Putamen (tissue), 1 donor: ENCODE measurements at places on chromosomes 13 and 19.
A peak's percentile ranks its signal among the peaks of the same experiment; 100 is the strongest.

GRCh38 chr13:30755678-30756077 is 20.3 kb downstream of the ALOX5AP start:
- DNase-seq = no peak

DNA sequence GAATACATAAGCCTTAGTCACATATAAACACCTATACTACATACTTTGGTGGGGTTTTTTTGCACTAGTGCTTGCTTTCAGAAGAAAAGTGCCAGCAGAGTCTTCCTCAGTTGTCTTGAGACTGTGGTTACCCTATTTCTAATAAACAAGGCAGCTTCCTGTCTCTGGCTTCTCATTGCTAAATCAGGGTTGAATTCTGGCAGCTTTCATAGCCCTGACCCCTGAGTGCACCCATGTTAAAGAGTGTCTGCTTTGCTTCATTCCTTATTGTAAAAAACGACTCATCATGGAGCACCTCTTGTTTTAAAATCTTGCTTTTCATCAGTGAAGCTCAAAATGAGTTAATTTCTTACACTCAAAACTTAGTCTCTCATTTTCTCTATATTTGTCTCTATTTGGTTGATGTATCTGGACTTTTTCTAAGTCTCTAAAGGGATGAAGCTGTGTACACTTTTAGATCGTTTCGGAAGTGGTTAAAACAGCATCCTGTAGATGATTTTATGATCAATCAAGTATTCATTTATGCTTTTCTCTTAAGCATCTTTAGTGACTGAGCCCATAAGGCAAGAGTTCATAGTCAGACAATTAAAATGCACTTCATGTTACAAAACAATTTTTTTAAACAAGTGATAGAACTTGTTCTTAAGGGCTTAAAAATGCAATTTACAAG is 72.1 kb downstream of the KLF12 start:
- no peak for DNase-seq

DNA sequence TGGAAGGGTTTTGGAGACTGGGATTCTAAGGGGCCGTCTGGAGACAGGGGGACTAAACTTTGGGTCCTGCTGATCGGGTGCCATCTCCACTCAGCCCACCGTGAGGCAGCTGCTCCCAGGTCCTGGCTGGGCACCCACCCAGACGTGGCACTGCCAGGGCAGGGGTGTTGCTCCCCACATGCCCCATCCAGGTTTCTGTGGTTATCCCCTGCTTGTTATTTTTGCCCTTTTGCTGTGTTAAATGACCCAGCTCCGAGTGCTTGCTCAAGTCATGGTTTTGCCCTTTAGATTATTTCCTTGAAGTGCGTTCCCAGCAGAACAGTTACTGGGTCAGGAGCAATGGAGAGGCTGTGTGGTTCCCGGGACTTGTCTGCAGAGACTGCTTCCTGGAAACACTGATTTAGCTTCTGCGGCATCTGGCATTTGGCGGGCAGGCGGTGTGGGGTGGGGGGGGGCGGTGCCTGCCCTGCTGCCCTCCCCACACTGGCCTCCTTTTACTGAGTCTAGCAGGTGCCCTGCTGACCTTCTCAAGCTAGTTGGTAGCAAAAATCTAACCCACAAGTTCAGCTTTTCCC is 1.9 kb downstream of the RAB11B start:
- DNase-seq = no peak

DNA sequence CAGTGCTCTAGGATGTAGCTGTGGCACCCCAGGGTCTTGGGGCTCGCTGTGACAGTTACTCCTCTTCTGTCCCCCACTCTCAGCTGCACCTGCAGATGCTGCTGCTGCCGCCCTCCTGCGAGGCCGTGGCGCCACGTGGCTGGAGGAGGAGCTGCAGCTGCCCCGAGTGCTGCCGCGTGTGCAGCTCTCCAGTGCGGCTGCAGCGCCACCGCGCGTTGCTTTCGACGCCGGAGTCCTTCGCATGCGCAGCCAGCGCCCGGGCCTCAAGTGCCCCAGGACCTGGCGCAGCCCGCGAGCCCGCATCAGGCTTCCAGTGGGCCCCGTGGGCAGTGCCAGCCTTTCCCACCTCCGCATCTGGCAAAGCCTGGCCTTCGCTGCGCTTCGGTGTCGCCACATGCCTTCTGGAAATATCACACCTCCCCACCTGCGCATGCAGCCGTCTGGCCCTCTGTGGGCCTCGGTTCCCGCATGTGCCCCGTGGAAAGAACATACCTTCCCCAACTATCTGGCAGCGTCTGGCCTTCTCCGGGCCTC is 692 bp upstream of the ZNF580 start:
- DNase-seq = no peak

- no peak for DNase-seq
Measured at GRCh38 chr13:20320885-20321284, 88.8 kb upstream of the GJB6 start.

GRCh38 chr19:19306191-19306590 is 14.1 kb downstream of the SUGP1 start:
- DNase-seq = no peak

DNA sequence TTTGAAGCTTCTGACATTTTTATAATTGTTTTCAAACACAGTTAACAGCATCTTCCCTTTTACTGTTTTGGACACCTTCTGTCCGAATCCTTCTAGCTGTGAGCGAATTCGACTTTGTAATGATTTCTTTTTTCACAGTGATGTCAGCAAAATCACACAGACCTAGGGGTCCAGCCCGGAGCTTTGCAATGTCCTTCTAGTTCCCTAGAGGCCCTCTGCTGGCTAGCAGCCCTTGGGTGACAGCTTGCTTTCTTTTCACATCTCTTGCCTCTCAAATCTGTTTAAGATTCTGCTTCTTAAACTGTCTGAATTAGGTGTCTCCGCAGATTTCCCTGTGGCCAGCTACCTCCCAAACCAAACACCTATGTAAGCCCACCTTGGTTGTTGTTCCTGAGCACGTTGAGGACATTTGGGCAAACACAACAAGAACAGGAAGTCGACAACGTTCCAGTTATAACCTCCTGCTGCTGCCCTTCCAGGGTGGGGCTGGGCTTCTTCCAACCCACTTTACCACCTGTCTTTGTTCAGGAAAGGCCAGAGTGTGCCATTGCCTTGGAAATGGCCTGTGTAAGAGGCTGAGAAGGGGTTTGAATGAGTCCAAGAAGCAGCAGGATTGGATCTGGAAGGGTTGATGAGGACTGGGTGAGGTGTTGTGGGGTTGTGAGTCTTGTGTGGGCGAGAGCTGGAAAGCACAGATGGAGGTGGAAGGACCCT is 123.1 kb downstream of the ATP8A2 start:
- no peak for DNase-seq

DNA sequence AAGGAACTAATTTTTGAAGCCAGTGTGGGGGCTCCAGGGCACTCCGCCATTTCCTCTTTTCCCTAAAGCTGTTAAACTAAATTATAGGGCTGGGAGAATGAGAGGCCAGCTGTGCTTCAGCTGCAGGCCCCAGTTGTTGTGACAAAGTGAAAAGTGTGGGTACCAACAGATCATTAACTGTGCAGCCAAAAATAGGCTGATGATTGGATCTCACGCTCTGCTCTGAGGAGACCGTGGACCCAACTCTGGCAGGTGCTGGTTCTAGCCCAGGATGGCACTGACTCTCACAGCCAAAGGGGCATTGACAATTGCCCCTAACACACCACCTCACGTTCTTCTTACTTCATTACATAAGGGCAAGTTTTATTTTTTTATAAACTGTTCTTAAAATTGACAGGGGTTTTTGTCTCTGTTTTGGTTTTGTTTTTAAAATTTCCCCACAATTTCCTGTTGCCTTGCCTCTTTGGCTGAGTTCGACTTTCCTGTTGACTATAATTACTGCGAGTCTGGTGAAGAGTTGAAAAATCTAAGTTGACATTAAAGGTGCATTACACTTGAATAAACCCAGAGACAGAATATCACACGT is 391.0 kb downstream of the FGF9 start:
- no peak for DNase-seq

DNA sequence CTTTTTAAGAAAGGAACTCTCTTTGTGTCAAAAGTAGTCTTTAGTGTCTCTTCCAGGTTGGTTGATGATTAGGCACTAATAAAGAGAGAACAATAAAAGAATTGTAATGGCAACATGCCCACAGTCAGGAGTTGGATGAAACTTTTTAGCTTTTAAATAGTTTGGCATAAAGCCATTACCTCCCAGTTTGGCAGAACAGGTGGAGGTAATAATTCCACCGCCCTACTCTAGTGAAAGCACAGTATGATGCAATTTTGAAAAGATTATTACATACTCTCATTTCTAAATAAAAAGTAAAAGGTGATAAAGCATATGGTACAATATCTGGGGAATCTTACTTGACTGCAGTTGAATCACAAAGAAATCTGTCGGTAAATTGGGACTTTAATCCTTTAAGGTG is 497.6 kb downstream of the SUCLA2 start:
- no peak for DNase-seq

GRCh38 chr13:76014406-76015318 is 378.5 kb downstream of the LMO7 start:
- DNase-seq = no peak

DNA sequence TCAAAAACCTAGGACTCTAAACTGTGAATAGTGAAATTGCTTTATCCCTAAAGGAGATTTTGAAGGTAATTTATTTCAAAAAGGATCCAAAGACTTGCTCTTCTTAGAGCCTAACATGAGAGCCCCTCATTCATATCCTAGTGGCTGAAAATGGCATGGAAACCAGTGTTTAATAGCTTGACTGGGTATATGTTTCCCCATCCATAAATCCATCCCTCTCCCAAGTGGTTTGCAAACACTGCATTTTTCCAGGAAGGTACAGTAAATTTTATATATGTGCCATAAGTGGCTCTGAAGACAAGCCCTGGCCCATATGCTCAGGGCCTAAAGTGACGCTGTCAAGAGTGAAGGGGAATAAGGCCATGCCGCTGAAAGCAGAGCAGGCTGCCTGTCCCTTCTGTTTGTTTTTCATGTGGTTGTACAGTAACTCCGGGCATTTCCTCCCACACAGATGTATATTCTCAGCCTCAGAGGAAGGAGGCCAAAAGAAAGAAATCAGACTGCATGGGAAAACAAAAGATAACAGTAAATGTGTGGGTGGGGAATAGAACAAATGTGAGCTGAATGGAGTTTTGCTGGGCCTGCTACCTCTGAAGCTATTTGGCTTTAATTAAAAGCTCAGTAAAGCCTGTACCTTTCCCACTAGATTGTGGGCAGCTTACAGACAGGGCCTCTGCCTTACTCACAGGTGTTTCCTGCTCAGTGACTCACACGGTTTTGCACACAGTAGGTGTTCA is 181.9 kb downstream of the PCDH9 start:
- no peak for DNase-seq

- no peak for DNase-seq
Measured at GRCh38 chr13:71775966-71776365, 91.0 kb downstream of the DACH1 start.

GRCh38 chr13:93687261-93687660 is 460.7 kb downstream of the GPC6 start:
- no peak for DNase-seq

- DNase-seq = no peak
Measured at GRCh38 chr13:50701469-50701868, 142.0 kb downstream of the DLEU7 start.

- peak; percentile 65 for DNase-seq
Measured at GRCh38 chr19:46713781-46714443, 3.0 kb downstream of the PRKD2 start.

DNA sequence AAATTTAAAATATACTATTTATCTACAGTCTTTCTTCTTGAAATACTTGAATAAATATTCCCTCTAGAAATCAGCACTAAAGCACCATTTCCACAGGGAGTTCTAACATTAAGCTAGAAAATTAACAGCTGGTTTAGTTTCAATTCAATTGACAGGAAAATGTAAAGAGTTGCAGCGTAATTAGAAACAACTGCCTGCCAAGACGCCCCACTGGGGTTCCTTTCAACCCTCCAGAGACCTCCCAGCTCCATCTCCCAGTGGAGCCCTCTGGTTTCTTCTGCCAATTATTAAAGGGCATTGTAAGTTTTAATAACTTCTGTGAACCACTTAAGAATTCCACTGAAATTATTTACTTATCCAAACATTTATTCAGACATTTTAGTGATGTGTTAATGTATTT is 4.2 kb downstream of the GJA3 start:
- DNase-seq = no peak

DNA sequence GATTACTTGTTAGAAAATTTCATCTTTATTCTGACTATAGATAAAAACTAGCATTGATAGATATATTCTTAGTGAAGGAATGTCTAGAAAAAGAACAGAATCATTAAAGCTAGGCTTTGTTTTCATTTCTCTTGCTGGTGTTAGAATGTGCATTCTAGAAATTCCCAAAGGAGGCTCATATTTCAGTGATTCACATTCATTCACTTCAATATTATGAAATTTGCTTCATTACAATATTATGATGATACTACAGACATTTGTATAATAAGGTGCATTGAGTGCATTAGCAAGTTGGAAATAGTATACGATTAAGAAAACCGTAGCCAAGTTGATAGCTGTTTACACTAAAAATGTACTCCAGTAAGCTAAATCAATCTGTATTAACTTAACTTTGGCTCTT is 70.7 kb upstream of the MYCBP2 start:
- DNase-seq = no peak

DNA sequence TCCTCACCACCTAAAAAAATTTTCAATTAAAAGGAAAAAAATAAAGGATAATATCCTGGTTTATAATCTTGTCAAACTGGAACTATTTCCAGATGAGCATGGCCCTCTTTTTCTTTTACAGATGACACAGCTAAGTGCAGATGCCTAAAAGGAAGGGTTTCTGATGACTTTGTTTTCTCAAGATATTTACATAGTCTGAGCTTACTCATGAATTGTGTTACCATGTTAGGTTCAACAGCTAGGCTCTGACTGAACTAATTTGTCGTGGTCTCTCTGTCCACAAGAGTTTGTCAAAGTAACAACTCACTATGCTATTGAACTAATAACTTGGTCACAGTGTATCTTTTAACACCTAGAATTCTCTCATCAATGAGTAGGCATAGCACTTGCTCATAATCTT is 780.8 kb downstream of the GPC5 start:
- DNase-seq = no peak

DNA sequence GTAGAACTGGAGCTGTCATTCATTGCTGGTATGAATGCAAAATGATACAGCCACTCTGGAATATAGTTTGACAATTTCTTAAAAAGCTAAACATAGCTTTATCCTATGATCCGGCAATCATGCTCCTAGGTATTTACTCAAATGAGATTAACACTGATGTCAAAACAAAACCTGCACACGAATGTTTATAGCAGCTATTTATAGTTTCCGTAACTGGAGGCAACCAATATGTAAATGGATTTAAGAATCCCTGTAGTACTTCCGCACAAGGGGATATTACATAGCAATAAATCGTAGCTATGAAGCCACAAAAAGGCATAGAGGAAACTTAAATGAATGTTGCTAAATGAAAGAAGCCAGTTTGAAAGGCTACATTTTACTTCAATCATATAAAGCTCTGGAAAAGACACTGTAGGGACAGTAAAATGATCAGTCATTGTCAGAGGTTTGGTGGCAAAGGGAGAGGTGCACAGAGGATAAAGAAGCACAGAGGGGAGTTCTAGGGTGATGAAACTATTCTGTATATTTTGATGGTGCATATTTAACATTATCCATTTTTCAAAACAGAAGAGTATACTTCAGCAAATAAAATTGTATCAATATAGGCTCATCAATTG is 1893.0 kb upstream of the PCDH20 start:
- DNase-seq = no peak

- DNase-seq = no peak
Measured at GRCh38 chr19:46202426-46202825, 27.1 kb upstream of the IGFL1 start.
